Lower lobe of right lung (tissue), 2 donors: ENCODE measurements at places on chromosomes 5 and 9. TPM values are rescaled to one million over a fixed set of nuclear protein-coding genes. Genes with fewer than 3 reads are reported as not detected.

DNA sequence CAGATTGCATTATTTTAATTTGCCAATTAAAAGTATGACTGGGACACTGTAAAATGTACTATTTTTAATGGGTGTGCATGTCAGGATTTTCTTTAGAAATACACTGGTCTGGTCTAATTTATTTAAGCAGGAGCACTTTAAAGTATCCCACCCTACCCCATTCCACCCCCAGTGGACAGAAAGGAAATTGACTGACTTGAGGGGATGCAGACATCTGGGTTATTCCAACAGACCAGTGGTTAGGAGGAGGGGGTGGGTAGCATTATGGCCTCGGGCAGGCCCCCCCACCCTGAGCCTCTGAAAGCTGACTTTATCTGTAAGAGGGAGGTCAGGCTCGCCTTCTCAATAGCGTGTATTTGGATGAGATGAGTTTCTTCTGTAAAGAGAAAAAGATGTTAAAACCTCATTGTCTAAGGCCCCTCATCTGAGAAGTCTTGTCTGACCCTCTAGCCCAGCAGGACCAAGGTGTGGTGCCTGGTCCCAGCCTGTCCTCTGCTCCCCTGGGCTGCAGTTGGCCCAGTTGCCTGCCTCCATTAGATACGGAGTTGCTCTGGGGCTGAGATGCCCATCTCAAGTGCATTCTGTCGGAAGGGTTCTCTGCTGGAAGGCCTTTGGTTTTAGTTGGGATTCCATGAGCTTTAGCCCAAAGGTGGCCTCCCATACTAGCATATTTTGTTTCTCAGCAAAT, 4.4 kb downstream of the HNRNPAB start:
- peaks cover 28% of the 10 kb centered on the region for H3K4me1 ChIP-seq
- no peak for DNase-seq
- peaks cover 76% of the 10 kb centered on the region for H3K36me3 ChIP-seq
- H3K27me3 ChIP-seq = no peaks in the 10 kb centered on the region
- no peak overlapping the region for H3K4me3 ChIP-seq
- no peak overlapping the region for H3K27ac ChIP-seq

GRCh38 chr5:10987276-10987924, 226.4 kb upstream of the DAP start:
- peaks cover 17% of the 10 kb centered on the region for H3K27me3 ChIP-seq
- no peak overlapping the region for H3K27ac ChIP-seq
- H3K4me1 ChIP-seq = no peaks in the 10 kb centered on the region

GRCh38 chr5:153276151-153276550, 214.3 kb upstream of the GRIA1 start:
- H3K4me3 ChIP-seq = no peak overlapping the region
- no peaks in the 10 kb centered on the region for H3K36me3 ChIP-seq
- DNase-seq = no peak
- no peaks in the 10 kb centered on the region for H3K27me3 ChIP-seq
- H3K27ac ChIP-seq = no peak overlapping the region

DNA sequence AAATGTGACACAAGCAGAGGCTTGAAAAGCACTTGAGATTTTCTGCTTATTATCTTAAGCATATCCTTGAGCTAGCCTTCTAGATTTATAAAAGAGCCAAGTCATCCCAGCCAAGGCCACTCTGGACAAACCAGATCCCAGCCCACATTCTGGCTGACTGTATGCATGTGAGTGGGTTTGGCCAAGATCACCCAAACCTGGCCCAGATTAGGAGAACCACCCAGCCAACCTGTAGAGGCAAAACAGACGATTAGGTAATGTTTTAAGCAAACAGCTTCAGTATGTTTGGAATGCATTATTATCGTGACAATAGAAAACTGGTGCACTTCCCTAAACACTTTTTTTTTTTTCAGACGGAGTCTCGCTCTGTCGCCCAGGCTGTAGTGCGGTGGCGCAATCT, 151.9 kb downstream of the SPATA31D1 start:
- H3K27ac ChIP-seq = no peak overlapping the region
- no peaks in the 10 kb centered on the region for H3K36me3 ChIP-seq
- no peaks in the 10 kb centered on the region for H3K4me1 ChIP-seq
- no peak for DNase-seq
- no peaks in the 10 kb centered on the region for H3K27me3 ChIP-seq

- no peak overlapping the region for H3K4me3 ChIP-seq
- H3K27me3 ChIP-seq = no peaks in the 10 kb centered on the region
- DNase-seq = no peak
- H3K27ac ChIP-seq = no peak overlapping the region
Observed at GRCh38 chr5:172077664-172078425, 71.4 kb upstream of the FBXW11 start.

The DPYSL3 gene
- total RNA-seq = 45.7 TPM

The CDH18 gene
- not detected for total RNA-seq
